ENCODE measurements at places on chromosomes 4 and X.
A peak's percentile ranks its signal among the peaks of the same experiment; 100 is the strongest.

DNA sequence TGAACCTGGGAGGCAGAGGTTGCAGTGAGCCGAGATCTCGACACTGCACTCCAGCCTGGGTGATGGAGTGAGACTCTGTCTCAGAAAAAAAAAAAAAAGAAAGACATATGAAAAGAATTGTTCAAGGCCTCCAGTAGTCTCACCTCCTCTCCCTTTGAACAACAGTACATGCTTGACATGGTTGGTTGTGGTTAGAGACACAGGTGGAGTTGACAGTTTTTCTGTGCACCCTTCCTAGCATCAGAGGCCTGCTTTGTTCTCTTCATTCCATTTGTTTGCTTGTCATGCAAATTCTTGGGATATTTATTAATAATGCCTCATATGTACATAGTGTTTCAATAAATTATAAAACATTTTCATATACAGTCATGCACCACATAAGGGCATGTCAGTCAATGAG lies 18.3 kb upstream of the PDCL2 start:
- no peaks in the 10 kb centered on the region for H3K36me3 ChIP-seq
- no peaks in the 10 kb centered on the region for H3K4me1 ChIP-seq
- H3K27ac ChIP-seq = no peak overlapping the region
- H3K27me3 ChIP-seq = no peaks in the 10 kb centered on the region

DNA sequence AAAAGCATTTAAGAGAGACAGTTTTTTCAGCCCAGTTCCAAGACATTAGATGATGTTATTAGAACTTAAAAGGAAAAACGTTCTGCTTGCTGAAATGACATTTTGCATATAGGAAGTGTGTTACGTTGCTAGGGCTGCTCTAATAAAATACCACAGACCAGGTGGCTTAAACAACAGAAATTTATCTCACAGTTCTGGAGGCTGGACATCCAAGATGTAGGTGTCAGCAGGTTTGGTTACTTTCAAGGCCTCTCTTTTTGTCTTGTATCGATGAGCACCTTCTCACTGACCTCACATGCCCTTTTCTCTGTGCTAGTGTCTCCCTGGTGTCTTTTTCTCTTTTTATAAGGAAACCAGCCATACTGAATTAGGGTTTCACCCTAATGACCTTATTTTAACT lies 204.7 kb downstream of the PACRGL start:
- H3K4me1 ChIP-seq = no peaks in the 10 kb centered on the region
- no peaks in the 10 kb centered on the region for H3K27me3 ChIP-seq
- no peak overlapping the region for H3K27ac ChIP-seq
- no peak for DNase-seq

GRCh38 chrX:18151649-18152048 lies 69.0 kb downstream of the BEND2 start:
- H3K27ac ChIP-seq = no peak overlapping the region
- H3K4me3 ChIP-seq = no peak overlapping the region
- no peaks in the 10 kb centered on the region for H3K36me3 ChIP-seq
- DNase-seq = no peak
- H3K27me3 ChIP-seq = no peaks in the 10 kb centered on the region
- H3K4me1 ChIP-seq = no peaks in the 10 kb centered on the region

DNA sequence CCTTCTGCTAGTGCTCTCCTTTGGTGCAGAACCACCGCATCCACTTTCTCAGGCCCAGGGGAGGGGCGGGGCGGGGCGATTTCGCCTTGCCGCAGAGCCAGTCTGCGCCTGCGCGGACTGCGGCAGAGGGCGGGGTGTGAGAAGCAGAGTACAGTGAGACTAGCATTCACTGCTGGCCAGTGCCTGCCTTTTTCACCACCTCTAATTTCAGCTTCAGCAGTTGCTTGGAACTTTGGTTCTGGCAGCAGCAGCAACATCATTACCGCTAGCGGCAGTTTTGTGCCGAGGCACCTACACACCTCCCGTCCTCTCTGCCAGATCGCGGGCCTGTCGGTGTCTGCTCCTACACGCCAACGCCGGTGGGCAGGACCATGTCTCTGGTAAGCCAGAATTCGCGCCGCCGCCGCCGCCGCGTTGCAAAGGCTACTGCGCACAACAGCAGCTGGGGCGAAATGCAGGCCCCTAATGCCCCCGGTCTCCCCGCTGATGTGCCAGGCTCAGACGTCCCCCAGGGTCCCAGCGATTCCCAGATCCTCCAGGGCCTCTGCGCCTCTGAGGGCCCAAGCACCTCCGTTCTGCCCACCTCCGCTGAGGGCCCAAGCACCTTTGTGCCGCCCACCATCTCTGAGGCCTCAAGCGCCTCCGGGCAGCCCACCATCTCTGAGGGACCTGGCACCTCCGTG lies at the start of gene MAGEE1:
MAGEE1 (plus strand) TSS at position 151 of the 683 bp plus-strand sequence; CDS start at position 372, 221 bp downstream.
- peaks cover 11% of the 10 kb centered on the region for H3K4me1 ChIP-seq
- H3K4me3 ChIP-seq = peak within 1 kb of the TSS; percentile 63
- no peaks in the 10 kb centered on the region for H3K36me3 ChIP-seq
- peak; percentile 74 for DNase-seq
- H3K27me3 ChIP-seq = no peaks in the 10 kb centered on the region
- H3K27ac ChIP-seq = peak within 1 kb of the TSS; percentile 66

DNA sequence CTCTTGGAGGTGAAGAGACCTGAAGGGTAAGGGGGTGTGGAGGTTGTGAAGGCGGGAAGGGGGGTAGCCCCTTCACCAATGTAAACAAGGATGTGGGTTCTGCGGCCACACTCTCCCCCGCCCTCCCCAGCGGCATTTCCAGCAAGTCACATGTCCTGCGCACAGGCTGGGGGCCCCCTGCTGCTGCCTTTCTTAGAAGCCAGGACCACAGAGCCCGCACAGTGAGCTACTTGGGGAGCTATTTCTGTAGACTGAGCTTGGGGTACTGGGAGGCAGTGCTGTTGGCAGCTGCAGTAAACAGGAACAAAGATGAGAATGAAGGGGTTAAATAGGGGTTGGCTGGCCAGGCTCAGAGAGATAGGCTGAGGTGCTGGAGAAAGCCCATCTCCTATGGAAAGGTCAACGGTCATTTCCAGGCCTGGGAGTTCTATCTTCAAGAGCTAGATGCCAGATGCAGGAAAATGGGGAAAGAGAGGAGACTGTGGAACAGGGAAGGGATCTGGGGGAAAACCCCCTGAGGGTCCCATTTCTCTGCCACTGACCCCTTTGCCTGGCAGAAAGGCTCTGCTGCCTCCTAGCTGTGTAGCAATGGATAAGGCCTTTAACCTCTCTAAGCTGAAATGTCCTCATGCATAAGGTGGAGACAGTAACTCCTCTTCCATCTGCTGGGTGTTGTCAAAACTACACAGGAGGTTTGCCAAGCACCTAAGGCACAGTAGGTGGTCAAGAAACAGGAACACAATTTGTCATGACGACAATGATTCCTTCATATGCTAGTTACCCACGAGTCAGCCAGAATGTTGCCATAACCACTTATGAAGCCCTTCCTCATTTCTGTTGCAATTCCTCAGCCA lies 18.5 kb upstream of the PIM2 start:
- H3K27ac ChIP-seq = peak overlapping the region; percentile 96
- H3K4me1 ChIP-seq = peaks cover 72% of the 10 kb centered on the region
- DNase-seq = peak; percentile 78
- H3K36me3 ChIP-seq = peaks cover 7% of the 10 kb centered on the region
- peak overlapping the region; percentile 38 for H3K4me3 ChIP-seq
- no peaks in the 10 kb centered on the region for H3K27me3 ChIP-seq

- H3K27me3 ChIP-seq = no peaks in the 10 kb centered on the region
- no peak overlapping the region for H3K27ac ChIP-seq
- H3K4me3 ChIP-seq = no peak overlapping the region
- H3K4me1 ChIP-seq = no peaks in the 10 kb centered on the region
- H3K36me3 ChIP-seq = peaks cover 8% of the 10 kb centered on the region
These were observed 68.6 kb upstream of the MCF2 start for GRCh38 chrX:139776599-139776998.

DNA sequence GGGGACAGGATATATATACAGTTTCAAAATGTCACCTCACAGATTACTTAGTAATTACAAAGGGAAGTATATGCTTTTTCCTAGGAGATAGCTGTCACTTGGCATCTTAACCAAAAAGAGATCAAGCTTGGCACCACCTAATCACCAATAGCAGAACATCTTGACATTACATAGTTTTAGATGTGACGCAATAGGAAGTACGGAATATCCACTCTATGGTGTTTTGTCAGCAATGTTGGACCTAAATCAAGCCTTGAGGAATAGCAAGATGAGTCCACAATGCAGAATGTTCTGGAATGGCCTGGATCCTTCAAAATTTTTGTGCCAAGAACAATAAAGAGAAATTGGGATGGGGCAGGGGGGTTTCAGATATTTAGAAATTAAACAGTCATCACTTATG lies 1488.2 kb downstream of the FSTL5 start:
- no peak overlapping the region for H3K4me3 ChIP-seq
- no peaks in the 10 kb centered on the region for H3K36me3 ChIP-seq
- H3K4me1 ChIP-seq = no peaks in the 10 kb centered on the region
- no peaks in the 10 kb centered on the region for H3K27me3 ChIP-seq

DNA sequence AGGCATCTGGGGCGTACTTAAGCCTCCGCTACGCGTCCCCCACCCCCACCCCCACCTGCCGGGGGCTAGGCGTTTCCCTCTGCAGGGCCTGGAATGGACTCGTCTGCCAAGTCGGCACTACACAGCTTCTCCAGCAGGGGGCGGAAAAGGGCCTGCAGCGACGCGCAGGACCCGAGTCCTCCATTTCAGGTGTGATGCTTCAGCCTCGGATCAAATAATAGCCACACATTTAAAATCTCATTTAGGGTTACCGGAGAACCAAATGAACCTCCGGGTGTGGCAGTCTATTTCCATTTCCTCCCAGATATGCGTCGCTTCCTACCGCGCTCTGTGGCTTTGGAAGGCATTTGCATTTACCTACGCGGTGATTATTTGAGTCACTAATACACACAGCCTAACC lies 2.9 kb downstream of the PAK3 start:
- no peaks in the 10 kb centered on the region for H3K27me3 ChIP-seq
- H3K27ac ChIP-seq = peak overlapping the region; percentile 42
- H3K4me1 ChIP-seq = no peaks in the 10 kb centered on the region
- no peaks in the 10 kb centered on the region for H3K36me3 ChIP-seq

DNA sequence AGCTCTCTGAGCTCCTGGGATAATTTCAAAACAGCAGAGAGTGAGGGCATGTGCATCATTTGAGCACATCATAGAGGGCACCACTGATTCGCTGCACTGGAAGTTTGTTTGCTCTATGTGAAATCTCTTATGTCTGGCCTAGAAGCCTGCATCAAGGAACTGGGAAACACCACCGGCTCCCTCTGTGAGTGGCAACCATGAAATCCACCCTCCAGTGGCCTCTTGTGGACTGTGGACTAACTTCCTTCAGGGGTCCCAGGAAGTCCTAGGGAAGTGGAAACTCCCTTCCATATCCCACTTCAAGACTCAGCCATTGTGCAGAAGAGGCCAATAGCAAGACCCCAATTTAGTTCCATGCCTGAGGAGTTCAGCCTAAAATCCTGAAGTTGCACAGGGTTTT lies 48.0 kb upstream of the IGFBP7 start:
- H3K4me1 ChIP-seq = no peaks in the 10 kb centered on the region
- H3K27me3 ChIP-seq = no peaks in the 10 kb centered on the region
- no peak overlapping the region for H3K4me3 ChIP-seq
- H3K27ac ChIP-seq = no peak overlapping the region
- no peak for DNase-seq

DNA sequence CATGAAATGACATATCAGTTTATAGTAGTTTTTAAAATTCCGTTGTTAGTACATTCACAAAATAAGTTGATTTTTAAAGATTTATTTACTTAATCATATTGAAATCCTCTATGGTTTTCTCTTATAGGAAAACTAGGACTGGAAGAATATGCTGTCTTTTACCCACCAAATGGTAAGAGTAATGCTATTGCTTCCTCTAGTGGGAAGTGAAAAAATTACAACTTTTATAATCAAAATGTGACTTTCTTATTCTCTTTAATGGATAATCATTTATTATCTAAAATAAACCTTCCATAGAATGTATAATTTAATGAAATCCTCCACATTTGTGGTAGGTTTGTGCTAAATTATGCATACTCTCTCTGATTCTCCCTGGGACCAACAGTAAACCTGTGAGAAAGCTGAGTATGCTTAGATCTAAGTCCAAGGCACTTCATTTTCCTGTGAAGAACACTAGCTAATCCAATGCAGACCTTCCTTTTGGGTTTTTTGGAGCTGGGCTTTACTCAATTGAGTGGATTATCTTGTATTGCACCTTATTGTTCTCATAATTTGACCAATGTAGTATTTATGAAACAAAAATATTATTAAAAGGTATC lies 136.2 kb downstream of the TBC1D19 start:
- DNase-seq = no peak
- H3K36me3 ChIP-seq = no peaks in the 10 kb centered on the region
- H3K27me3 ChIP-seq = no peaks in the 10 kb centered on the region
- no peaks in the 10 kb centered on the region for H3K4me1 ChIP-seq
- no peak overlapping the region for H3K4me3 ChIP-seq

GRCh38 chr4:8079031-8079885 lies 79.4 kb downstream of the ABLIM2 start:
- no peaks in the 10 kb centered on the region for H3K36me3 ChIP-seq
- DNase-seq = no peak
- H3K27me3 ChIP-seq = no peaks in the 10 kb centered on the region
- no peak overlapping the region for H3K4me3 ChIP-seq
- H3K27ac ChIP-seq = no peak overlapping the region

GRCh38 chrX:130393451-130394074 lies 8.1 kb upstream of the GPR119 start:
- DNase-seq = no peak
- no peak overlapping the region for H3K27ac ChIP-seq
- no peaks in the 10 kb centered on the region for H3K4me1 ChIP-seq
- no peak overlapping the region for H3K4me3 ChIP-seq

Data from effector memory CD4-positive, alpha-beta T cell (primary cell).